ENCODE measurements at places on chromosomes 7 and 10.

DNA sequence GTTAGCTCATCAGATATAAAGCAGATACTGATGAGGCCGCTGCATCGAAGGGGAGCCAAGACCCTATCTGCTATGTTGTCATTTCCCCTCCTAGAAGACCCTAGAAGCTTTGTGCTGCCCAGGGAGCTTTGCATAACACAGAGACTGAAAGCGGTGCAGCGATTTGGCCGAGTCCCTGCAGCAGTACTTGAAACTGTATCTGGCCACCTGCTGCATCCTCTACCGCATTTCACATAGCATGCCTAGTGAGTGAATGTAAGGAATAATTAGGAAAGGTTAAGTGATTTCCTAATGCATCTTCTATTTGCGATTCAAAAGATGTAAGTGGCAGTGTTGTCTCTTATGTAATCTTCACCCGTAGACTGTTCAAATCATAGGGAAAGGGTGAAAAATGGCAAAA lies 106.7 kb downstream of the LRMDA start:
- no peak for DNase-seq

- no peak for DNase-seq
Observed at GRCh38 chr7:94348142-94348541, 46.6 kb upstream of the COL1A2 start.

DNA sequence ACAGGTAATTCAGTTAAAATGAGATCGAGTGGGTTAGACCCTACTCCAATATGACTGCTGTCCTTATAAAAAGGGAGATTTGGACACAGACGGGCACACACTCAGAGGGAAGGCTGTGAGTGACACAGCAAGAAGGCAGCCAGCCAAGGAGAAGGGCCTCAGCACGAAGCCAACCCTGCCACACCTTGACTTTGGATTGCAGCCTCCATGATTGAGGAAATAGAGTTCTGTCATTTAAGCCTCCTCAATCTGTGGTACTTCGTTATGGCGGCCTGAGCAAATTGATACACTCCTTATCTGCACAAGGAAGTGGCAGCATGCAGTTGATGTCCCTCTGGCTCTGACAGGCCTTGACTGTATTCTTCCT lies 43.8 kb downstream of the SH2D4B start:
- DNase-seq = no peak

DNA sequence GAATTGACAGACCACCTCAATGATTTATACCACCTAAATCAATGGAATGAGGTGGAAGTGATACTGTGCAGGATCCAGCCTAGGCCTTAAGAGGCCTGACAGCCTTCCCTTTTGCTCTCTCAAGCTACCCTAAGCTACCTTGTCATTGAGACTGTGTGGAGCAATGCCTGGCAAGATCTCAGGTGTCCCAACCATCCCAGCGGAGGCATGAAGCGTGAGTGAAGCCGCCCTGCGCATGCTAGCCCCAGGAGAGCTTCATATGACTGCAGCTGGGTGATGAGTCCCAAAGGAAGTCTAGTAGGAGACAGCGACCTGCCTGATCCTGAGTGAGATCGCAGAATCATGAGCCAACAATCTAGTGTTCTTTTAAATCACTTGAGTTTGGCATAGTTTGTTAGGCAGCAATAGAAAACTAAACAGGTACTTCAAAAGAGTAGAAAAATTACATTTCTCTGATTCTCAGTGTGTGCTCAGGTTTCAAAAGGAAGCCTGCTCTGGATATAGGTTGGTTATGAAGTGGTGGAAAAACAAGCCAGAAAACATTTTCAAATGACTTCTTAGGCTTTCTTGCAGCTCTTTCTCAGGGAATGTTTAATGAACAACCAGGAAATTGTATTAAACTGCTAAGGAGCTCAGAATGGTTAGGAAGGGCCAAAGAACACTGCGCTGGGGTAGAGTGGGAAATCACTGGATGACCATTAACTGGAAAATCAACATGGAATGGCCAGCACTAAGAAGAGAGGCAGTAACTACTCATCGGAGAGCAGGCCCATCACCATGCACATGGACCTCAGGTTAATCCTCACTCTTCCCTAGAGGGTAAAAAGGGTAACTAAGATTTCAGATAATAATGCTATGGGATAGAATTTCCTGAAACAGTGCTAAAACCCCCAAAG lies 535.2 kb downstream of the PHTF2 start:
- no peak for DNase-seq

- no peak for DNase-seq
Observed at GRCh38 chr10:85784792-85785191, 581.8 kb downstream of the GRID1 start.

DNA sequence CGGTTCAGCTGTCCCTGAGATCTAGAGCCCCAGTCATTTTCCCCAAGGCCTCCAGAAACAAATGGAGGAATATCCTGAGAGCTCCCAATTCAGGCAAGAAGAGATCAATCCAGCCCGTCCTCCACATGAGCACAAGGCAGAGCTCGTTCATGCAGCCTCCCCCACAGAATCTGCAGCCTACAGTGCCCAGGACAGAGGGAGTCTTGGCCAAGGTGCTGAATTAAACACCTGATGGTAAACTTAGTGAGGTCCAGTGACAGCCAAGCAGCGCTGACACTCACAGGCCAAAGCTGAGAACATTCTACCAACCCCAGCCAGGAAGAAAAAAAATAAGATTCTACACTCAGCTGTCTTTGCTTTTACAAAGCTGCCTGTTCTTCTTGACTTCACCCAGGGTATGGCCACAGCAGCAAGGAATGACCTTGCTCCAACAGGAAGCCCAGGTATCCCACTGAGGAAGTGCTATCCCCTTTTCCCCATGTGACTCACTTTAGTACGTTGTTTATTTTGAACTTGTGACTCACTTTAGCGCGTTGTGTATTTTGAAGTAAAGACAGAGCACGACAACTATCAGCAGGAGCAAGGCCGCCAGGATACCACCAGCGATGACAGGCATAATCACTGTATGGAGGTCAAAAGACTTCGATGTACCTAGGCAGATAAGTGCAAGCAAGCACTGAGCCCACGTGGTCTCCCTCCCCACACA lies 4.4 kb upstream of the CUZD1 start:
- no peak for DNase-seq

DNA sequence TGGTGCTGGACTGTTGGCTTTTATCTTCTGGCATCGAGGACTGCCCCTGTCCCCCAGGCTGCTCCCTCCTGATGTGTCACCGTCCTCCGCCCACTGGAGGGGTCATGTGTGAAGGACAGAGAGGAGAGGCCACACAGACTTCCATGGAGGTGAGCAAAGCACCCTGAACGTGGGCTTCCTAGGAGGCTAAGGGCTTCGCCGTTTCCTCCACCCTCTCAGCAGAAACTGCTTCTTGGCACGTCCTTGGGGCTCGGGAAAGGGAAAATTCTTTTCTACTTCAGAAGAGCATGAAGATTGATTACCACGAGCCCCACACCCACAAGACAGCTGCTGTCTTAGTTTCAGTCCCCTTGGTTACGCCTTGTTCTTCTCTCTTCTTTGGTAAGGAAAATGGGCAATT lies 218.2 kb downstream of the CCDC3 start:
- no peak for DNase-seq

- DNase-seq = no peak
Observed at GRCh38 chr7:38535073-38535472, 96.1 kb downstream of the AMPH start.

Data from CD4-positive, alpha-beta T cell (primary cell).